NCI-H2081 treated with DMSO at 0.1 percent for 48 hours (cell line): ENCODE measurements at places on chromosomes 6 and 20.

DNA sequence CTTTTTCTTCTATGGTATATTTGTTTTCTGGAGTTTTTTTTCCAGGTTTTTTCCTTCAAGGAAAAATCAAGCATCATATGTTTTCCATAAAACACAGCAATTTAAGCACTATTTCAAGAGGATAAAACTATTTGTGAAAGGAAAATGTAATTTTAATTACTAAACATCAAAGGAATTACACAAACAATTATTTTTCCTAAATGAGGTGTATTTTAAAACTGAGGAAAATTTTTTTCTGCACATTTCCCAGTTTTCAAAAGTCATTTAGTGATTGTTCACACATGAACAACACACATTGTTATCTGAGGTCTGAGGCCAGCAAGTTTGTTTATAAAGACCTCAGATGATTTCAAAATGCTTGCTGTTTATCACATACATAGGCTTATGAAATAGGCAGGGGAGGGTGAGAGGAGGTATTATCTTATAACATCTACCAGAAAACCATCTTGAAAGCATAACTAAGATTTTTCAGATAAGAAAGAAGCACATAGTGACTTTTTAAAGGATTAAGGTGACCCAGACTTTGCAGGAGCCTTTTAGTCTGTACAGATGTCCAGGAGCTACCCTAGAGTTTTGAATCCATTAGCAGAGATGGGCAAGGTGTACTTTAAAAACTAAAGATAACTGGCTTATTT is 381.6 kb downstream of the GJA1 start:
- no peak for DNase-seq

DNA sequence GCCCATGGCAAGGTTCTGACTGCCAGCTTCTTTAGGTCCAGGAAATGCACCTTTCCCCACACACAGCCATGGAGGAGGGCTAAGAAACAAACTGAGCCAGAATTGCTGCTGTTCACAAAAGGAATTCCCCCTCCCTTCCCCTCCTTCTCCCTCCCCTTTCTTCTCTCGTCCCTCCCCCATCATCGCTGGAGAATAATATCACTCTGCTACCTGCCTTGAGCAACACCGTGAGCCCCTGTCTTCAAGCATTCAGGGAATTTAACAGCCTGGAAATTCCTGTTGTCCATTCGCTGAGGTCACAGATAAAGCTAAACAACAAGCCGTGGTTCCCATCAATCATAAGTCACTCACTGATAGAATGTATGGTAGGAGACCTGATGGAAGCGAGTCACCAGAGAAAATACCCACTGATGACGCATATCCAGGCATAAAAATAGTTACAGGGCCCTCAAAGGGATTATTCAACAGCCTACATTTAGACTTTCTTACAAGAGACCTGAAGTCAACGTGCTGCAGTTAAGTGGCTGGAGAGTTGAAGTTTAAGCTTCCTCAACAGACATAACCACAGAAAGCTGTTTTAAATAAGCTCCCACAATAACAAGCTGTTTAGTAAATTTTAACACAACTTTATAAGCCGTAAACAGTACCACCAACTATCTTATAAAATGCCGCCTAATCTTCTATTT is 59.7 kb downstream of the HIVEP2 start:
- DNase-seq: no peak

DNA sequence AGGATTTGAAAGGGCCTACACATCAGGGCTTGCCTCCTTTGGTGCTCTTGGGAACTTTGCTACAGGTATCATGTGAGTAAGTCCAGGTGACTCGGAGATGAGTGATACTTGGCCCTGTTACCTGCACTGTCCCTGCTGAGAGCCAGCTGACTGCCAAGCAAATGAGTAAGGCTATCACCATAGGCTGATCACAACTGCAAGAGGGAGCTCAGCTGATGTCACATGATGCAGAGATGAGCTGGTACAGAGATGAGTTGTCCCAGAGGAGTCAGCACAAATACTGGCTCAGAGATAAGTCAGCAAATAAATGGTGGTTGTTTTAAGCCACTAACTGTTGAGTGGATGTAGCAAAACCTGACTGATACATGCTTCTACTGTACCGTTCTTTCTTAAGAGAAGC is 41.4 kb downstream of the LAMP5 start:
- DNase-seq: no peak

GRCh38 chr6:12955956-12956355 is 239.4 kb downstream of the PHACTR1 start:
- no peak for DNase-seq

GRCh38 chr6:105771313-105771970 is 314.7 kb upstream of the PRDM1 start:
- DNase-seq: no peak

DNA sequence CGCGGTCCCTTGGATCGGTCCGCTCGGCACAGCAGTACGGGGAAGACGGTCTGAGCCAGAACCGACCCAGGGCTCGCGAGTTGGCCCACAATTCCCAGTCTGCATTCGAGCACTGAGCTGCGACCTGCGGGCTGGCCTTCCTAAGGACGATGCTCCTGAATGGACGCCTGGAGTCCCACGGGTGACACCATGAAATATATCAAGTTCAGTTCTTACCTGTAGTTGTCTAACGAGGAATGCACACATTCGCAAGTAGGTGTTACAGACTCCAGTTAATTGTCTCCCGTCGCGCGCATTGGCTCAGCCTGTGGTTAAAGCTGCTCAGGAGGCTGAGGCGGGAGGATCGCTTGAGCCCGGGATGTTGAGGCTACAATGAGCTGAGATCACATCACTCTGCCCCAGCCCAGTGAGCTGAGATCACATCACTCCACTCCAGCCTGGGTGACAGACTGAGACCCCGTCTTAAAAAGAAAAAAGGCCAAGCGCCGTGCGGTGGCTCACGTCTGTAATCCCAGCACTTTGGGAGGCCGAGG is 802 bp downstream of the PEX7 start:
- DNase-seq: no peak

DNA sequence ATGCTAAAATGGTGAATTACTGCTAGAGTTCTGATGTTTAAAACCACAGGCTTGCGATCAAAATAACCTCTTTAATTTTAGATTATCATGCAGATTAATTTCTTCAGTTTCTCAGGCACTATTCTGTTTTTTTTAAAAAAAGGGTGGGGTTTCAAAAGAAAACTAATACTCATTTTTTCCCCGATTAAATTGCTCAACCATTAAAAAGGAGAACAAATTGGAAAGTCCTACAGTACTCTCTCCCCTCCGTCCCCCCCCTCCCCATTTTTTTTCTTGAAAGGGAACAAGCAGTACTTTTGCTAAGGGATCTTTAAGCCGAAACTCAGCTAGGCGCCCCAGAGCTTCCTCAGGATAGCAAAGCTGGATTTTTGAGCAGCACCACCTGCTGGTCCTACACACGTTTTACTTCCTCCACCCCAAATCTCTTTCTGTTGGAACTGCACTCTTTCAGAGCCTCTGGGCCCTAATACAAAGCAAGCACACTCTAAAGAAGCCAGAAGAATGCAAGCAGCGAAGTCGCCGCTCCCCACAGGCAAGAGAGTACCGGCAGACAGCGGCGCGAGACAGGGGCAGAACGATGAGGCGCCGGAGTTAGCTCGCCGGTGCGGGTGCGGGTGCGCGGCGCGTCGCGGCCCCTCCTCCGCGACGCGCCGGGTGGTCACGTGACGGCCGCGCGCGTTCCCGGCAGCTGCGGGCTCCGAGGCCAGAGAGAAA is at the start of gene RNF146:
Gene RNF146, plus strand, starts transcription at position 687 of the 714 bp plus-strand sequence. CDS start 13,475 bp downstream, outside the sequence.
- DNase-seq: peak; percentile 44

DNA sequence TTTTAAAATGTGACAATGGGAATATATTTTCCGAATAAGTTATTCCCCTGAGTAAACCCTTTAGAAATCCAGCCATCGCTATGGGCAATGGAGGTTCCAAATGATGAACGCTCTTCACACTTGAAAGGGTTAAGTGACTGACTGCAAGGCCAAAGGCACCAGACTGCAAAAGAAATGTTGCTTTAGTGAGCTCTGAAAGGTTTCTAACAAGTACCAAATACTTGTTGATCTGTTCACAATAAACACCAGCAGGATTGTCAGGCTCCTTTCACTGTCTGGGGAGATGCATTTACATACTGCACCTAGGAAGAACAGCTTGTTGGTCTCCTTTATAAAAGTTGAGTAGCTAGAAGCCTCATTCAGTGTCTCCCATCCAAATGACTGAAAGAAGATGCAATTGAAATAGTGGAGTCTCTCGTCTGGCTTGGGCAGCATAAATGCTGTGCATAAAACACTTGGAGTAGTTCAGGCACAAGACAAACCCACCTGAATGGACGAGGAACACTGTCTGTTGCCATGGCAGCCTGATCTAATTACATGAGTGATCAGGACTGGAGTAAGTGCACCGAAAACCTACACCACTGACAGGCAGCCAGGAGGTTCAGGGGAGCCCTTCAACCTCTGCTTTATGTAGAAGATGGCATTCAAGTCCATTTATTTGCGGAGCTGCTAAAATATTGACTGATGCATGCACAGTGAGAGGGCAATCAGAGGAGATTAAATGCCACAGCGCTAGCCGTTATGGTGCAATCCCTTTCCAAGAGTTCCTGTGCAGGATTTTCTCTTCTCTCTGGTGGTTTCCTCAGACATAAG is 2.9 kb downstream of the ATXN1 start:
- DNase-seq: no peak

DNA sequence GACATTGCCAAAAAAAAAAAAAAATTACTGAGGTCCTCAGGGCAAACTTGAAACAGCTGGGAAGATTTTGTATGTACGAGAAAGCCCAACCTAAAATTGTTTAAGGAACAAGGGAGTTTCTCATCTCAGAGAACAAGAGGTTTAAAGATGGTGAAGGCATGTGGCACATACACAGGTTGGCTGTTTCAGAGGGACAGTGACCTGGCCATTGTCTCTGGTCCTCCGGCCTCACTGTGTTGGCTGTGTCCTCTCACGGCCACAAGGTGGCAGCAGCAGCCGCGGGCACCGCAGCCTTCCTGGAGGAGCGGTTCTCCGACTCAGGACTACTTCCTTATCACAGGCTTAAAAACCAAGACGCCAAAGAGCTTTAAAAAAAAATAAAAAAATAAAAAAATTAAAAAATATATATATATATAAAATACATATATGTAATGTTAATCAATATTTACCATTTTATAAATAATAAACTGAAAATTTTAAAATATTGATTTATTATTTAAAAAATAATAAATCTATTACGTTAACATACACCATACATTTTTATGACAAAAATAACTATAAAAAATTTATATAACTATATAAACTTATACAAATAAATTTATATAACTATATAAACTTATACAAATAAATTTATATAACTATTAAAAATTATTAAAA is 52.8 kb downstream of the GTF2H5 start:
- DNase-seq: no peak

- DNase-seq: no peak
Measured at GRCh38 chr6:152135755-152136448, 328.4 kb downstream of the ESR1 start.

- no peak for DNase-seq
Measured at GRCh38 chr6:13243033-13243432, 85.3 kb downstream of the TBC1D7 start.

DNA sequence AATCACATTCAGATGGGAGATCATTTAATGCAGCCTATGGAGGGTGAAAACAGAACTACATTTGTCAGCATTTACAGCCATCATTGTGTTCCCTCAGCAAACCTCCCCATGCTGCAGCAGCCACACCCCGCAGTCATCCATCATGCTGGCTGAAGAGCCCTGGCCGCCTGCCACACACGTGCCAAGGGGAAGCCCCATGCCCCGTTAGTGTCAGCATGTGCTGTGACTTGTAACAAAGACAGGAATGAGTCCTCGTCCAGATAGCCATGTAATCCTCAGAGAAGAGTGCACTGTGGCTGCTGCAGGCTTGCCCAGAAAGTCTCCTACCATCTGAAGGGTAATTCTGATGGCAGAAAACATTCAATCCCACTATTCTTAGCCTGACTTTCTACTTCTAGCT is 1097.8 kb downstream of the KIF16B start:
- no peak for DNase-seq

DNA sequence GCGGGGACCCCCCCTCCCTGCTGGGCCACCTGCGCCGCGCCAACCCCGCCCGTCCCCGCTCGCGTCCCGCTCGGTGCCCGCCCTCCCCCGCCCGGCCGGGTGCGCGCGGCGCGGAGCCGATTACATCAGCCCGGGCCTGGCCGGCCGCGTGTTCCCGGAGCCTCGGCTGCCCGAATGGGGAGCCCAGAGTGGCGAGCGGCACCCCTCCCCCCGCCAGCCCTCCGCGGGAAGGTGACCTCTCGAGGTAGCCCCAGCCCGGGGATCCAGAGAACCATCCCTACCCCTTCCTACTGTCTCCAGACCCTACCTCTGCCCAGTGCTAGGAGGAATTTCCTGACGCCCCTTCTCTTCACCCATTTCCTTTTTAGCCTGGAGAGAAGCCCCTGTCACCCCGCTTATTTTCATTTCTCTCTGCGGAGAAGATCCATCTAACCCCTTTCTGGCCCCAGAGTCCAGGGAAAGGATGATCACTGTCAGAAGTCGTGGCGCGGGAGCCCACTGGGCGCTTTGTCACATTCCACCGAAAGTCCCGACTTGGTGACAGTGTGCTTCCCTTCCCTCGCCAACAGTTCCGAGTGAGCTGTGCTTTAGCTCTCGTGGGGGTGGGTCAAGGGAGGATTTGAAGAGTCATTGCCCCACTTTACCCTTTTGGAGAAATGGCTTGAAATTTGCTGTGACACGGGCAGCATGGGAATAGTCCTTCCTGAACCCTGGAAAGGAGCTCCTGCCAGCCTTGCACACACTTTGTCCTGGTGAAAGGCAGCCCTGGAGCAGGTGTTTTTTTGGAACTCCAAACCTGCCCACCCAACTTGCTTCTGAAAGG is 2.1 kb downstream of the VEGFA start:
- no peak for DNase-seq
